ENCODE measurements at places on chromosomes 1 and 21. TPM values are rescaled to one million over a fixed set of nuclear protein-coding genes. Genes with fewer than 3 reads are reported as not detected.

Gene CAPN9
- total RNA-seq = not detected

Gene ATF3
- total RNA-seq = 1.2 TPM

Gene SYT14
- 1.1 TPM for total RNA-seq

Gene UBXN10
- 0.10 TPM for total RNA-seq

Gene ZNF593
- total RNA-seq = 26.4 TPM

Gene ERMAP
- total RNA-seq = 11.1 TPM

Gene NRDC
- total RNA-seq = 62.5 TPM

Gene COL24A1
- 1.2 TPM for total RNA-seq

Gene TAS1R3
- total RNA-seq = 0.68 TPM

Gene HFM1
- total RNA-seq = not detected

Gene NBPF12
- total RNA-seq = 2.1 TPM

Gene NEGR1
- 5.3 TPM for total RNA-seq

Gene MSH4
- 0.10 TPM for total RNA-seq

Gene STUM
- not detected for total RNA-seq

Gene LAX1
- total RNA-seq = not detected

Gene KRTAP20-2
- not detected for total RNA-seq

Gene CD52
- not detected for total RNA-seq

Gene ATP6V0B
- total RNA-seq = 221 TPM

Gene A3GALT2
- total RNA-seq = not detected

Gene CLDN14
- total RNA-seq = not detected

Gene C1orf116
- total RNA-seq = 0.10 TPM

Gene THEMIS2
- total RNA-seq = 10.1 TPM

Gene SNRPE
- 185 TPM for total RNA-seq

Gene FCGR3B
- total RNA-seq = not detected

Gene LRRC38
- not detected for total RNA-seq

Gene U2AF1
- total RNA-seq = 24.7 TPM

Gene MEGF6
- 6.3 TPM for total RNA-seq

Gene BECN2
- not detected for total RNA-seq

Data from RPMI7951 (cell line).